A172 (cell line): ENCODE measurements at places on chromosomes 12 and 14. TPM values are rescaled to one million over a fixed set of nuclear protein-coding genes. Genes with fewer than 3 reads are reported as not detected.

GRCh38 chr12:78712834-78713481 is 151.6 kb upstream of the SYT1 start:
- no peak for DNase-seq

CCDC196 gene
- total RNA-seq, result not detected in 2 replicates

- no peak for DNase-seq
These were observed 68.2 kb upstream of the TBX3 start for GRCh38 chr12:114752217-114752616.

- DNase-seq, result peak; percentile 46
These were observed 144.1 kb downstream of the RPAP3 start for GRCh38 chr12:47561746-47562145.

DNA sequence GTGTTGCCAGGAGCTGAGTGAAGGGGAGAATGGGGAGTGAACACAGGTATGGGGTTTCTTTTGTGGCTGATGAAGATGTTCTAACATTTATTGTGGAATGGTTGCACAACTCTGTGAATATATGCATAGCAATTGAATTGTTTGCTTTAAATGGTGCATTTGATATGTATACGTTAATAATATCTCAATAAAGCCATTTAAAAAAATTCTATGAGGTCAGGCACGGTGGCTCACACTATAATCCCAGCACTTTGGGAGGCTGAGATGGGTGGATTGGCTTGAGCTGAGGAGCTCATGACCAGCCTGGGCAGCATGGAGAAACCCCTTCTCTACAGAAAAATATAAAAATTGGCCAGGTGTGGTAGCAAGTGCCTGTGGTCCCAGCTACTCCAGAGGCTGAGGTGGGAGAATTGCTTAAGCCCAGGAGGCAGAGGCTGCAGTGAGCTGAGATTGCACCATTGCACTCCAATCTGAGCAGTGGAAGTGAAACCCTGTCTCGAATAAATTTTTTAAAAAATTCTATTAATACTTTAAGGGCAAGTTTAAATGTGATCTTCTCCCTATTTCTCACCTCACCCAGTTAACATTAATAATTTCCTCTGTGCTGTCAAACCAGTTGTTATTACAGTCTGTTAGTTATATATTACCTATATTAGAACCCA is 65.3 kb downstream of the DENND5B start:
- DNase-seq, result no peak

GRCh38 chr14:63504648-63505047 is 38.5 kb downstream of the PPP2R5E start:
- DNase-seq, result no peak

DNA sequence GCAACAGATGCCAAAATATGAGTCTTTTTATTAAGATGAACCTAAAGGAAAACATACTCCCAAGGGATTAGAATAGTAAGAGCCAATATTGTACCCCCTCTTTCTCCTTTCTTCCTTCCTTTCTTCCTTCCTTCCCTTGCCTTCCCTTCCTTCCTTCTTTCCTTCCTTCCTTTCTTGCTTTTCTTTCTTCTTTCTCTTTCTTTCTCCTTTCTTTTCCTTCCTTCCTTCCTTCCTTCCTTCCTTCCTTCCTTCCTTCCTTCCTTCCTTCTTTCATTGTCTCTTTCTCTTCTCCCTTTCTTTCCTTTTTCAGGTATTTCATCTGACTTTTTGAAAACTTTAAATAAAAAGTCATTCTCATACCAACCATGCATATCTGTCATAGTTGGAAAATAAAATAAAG is 892.5 kb downstream of the LRFN5 start:
- no peak for DNase-seq

- DNase-seq, result no peak
These were observed 8.7 kb downstream of the LRP1-AS start for GRCh38 chr12:57138526-57139272.

RDH12 gene
- 0.17 TPM in 1 of 2 replicates, not detected in the other for total RNA-seq

DNA sequence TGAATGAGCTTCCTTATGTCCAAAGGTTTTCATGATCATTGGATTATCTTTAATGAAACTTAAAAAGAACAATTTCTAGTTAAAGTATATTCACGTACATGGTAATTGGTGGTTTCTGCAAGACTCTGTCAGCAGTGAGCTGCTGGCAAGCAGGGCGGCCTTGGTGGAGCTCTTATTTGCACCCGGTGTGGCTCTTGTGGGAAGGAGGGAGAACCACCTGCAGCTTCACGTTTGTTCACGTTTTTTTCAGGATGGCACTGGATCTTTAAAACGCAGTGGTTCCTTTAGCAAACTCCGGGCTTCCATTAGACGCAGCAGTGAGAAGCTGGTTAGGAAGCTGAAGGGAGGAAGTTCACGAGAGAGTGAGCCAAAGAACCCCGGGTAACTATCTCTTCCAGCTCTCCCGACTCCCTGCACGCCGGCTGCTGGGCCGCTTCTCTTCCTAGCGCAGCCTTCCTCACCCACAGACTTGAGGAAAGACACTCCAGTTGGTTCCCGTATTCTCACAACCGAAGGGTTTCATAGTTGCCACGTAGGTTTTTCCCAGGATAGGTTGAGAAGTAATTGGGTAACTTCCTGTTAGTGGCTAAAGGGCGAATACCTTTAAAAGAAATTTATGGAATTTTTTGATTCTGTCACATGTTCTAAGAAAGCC is 28.3 kb downstream of the XRCC3 start:
- DNase-seq, result no peak

- DNase-seq, result peak; percentile 8
These were observed 89.1 kb upstream of the CNOT2 start for GRCh38 chr12:70154087-70154638.

CNTN1 gene
- total RNA-seq, result 4.1 and 4.5 TPM in 2 replicates

SMCO2 gene
- not detected in 2 replicates for total RNA-seq

GRCh38 chr12:76117067-76117691 is 32.7 kb upstream of the NAP1L1 start:
- DNase-seq, result no peak

DNA sequence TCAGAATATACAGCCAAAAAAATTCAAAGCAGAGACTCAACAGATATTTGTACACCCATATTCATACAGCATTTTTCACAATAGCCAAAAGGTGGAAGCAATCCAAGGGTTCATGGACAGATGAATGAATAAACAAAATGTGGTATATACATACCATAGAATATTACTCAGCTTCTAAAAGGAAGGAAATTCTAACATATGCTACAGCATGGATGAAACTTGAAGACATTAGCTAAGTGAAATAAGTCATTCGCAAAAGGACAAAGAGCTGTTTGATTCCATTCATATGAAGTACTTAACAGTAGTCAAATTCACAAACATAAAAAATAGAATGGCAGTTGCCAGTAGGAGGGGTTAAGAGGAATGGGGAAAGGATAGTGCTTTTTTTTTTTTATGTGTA is 91.8 kb upstream of the ARID2 start:
- DNase-seq, result peak; percentile 2

- no peak for DNase-seq
These were observed 55.5 kb upstream of the ESRRB start for GRCh38 chr14:76320486-76320885.

- no peak for DNase-seq
These were observed 35.3 kb downstream of the CAPS2 start for GRCh38 chr12:75294797-75295196.

EPYC gene
- total RNA-seq, result not detected in 2 replicates

DNA sequence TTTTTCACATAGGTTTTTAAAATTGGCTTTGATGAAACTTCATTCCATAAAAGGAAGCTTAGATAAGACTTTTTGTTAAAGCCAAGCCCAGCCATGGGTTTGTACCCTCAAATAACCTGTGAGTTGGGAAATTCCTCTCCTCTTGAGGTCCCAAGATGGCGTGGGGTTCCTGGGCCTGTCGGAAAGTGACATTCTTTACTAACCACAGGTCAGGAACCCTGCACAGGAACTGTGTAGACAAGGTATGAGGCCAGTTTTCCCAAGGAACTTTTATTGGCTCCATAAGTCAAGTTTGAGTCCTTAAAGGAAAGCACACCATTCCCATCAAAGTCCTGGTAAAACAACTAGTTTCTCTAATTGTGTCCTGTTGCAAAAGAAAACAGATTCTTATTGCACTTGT is 65.0 kb upstream of the AMN start:
- peak; percentile 20 for DNase-seq
